CD4-positive, alpha-beta memory T cell (primary cell): ENCODE measurements at places on chromosomes 7 and 10. TPM values are rescaled to one million over a fixed set of nuclear protein-coding genes. Genes with fewer than 3 reads are reported as not detected.

DNA sequence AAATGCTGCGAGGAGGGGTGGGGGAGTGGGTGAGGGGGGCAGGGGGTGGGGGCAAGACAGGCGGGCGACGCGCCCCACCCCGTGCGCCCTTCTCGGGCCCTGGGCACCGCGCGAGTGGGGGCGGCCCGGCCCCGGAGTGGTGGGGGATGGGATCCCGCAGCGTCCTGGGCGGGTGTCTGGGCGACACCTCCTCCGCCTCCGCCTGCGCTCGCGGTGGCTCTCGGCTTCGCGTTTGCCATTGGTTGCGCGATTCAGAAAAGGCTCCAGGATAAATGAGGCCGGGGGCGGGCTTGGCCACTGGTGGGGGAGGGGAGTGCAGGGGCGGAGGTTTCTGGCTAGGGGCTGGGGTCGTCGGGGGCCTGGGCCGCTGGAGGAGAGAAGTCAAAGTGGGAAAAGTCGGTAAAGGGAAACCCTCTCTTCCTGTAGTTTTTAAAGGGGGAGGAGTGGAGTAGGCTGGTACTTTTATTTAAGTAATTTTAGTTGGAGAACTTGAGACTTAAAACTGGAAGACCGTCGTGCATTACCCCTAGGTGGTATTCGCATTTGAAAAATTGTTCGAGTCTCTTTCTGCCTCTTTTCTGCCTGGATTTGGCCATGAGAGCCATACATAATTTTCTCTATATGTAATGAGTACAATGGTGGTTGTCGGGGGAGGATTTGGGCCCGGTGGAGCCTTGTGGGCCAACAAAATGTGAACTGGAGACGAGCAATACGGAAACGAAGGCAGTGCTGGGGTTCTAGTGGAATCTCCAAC is 992 bp upstream of the IGF2BP3 start:
- no peak for DNase-seq

DNA sequence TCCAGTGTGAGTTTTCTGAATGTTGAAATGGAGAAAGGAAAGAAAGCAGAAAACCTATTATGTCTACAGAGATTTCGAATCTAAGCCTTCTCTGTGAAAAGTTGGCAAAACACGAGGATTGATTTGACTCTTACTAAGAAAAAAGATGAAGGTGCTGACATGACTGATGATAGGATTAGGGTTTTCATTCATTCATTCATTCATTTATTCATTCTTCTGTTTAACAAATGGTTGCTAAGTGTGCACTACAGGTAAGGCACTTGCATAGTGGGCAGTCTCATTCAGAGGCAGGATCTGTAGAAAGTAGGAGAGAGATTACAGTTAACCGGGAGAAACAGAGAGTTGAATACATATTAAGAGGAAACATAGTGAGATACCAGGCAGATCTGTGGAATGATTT is 137.1 kb downstream of the ZNF365 start:
- no peak for DNase-seq

- DNase-seq, result no peak
These were observed 38.0 kb downstream of the INPP5A start for GRCh38 chr10:132575320-132576201.

- DNase-seq, result no peak
These were observed 19.4 kb downstream of the LDB3 start for GRCh38 chr10:86687750-86688149.

DNA sequence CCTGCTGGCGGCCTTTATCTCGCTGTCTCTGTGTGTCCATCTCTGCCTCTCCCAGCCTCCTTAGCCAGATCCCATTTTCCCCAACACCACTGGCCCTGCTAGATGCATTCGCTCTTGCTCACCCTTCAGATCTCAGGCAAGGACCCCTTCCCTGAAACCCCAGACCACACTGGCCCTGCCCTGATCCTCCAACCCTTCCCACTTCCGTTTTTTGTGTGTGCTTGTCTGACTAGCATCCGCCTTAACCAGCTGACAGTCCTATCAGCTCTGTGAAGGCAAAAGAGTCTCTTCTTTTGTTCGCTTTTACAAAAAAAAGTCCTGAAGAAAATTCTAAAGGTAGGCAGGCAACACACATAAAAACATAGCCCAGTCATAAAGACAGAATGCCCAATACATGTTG is 28.7 kb downstream of the CHST15 start:
- DNase-seq, result peak; percentile 35

Gene NKX2-3
- total RNA-seq, result not detected

GRCh38 chr7:27101171-27101956 is 1.1 kb downstream of the HOXA2 start:
- DNase-seq, result no peak

- no peak for DNase-seq
These were observed 19.0 kb downstream of the NUDCD3 start for GRCh38 chr7:44471436-44471835.

- DNase-seq, result no peak
These were observed 4.9 kb downstream of the PCOLCE start for GRCh38 chr7:100607111-100607510.

Gene NEUROG3
- not detected for total RNA-seq

- no peak for DNase-seq
These were observed 128.5 kb downstream of the WDR11 start for GRCh38 chr10:120979435-120980278.

Gene PCLO
- not detected for total RNA-seq

DNA sequence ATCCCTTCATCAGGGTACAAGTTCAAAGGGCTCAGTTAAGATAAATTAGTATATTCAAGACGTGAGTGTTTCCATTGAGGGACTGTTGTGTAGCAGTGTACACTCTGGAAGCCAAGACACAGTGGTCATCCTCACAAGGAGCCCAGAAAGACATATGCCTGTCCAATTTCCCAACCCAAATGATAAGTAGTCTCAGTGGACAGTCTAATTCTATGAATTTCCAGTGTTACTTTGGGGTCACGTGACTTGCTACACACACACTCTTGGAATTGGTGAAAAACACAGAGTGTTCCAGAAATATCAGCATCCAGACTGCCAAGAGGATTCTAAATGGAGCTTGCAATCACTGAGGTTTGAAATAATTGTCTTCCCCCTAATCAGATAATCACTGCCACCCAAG is 365.1 kb downstream of the WDR11 start:
- DNase-seq, result no peak

DNA sequence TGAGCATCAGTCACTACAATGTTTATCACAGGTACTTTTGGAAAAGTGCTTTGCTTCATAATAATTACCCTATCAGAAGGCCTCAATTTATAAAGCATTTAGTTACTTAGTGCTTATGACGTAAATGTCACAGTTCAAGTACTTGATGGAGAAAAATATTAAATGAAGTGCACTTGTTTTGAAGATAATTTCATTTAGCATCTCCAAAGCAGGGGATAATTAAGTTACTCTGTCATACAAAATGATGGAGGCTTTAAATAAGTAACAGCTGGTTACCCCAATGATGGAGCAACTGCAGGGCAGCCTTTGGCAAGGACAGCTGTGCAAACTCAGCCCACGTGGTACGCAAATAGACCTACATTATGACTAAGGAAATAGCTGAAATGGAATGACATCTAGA is 768.8 kb downstream of the GRM8 start:
- no peak for DNase-seq

DNA sequence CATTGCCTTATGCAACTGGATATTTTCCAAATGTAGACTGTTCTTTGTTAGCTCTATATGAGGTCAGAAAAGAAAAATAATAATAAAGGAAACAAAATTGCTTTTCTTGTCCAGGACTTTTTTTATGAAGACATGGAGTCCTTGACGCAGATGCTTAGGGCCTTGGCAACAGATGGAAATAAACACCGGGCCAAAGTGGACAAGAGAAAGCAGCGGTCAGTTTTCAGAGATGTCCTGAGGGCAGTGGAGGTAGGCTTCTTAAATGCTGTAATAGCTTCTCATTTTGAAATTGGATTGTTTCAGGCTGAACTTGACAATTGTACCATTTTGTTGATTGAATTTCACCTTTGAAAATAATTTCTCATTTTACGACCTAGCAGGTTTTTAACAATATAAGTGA is 12.9 kb upstream of the LSMEM1 start:
- no peak for DNase-seq

Gene FHIP2A
- total RNA-seq, result 32.1 TPM

Gene CTTNBP2
- not detected for total RNA-seq

DNA sequence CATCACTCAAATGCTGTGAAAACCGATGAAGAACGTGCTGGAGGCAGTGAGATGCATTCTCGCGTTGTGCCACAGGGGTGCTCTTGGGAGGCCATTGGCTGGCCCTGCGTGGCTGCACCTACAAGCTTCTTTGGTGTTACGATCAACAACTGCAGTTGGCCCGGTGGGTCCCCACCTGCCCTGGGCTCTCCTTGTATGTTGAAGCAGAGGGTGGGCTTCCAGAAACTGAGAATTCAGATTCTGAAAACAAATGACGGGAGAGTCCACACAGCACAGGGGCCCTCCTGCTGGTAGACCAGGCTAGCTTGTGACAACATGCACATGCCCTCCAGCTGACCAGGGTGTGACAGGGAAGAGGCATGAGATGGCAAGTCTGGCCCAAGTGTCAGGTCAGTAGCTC is 23.7 kb upstream of the DDC start:
- no peak for DNase-seq

Gene ASB4
- not detected for total RNA-seq

- no peak for DNase-seq
These were observed 73.0 kb downstream of the COL26A1 start for GRCh38 chr7:101435461-101436220.

DNA sequence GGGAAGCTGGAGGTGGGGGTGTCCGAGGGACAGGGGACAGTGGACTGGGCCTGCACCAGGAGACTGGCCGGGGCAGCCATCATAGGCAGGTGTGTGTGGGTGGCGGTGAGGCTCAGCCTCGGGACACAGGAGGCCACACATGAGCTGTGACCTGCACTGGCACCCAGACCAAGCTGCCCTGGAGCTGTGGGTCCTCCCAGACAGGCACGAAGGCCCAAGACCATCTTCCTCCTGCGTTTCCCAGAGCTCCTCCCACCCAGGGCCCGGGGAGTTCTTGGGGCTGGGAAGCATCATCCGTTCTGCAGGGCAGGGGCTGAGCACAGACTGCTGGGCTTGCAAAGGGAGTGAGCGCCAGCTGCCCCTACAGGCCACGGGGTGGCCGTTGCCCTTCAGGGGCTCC is 87.4 kb downstream of the PDGFA start:
- DNase-seq, result no peak
